ENCODE measurements at places on chromosomes 7 and 10.

GRCh38 chr7:109984729-109985128 lies 1106.2 kb upstream of the LRRN3 start:
- H3K27me3 ChIP-seq: no peaks in the 10 kb centered on the region
- peaks cover 4% of the 10 kb centered on the region for H3K36me3 ChIP-seq
- no peak overlapping the region for H3K4me3 ChIP-seq
- H3K4me1 ChIP-seq: no peaks in the 10 kb centered on the region

GRCh38 chr7:74010407-74010806 lies 17.6 kb upstream of the ELN start:
- peaks cover 13% of the 10 kb centered on the region for H3K27me3 ChIP-seq
- H3K36me3 ChIP-seq: no peaks in the 10 kb centered on the region
- no peak for DNase-seq
- H3K4me1 ChIP-seq: peaks cover 9% of the 10 kb centered on the region

DNA sequence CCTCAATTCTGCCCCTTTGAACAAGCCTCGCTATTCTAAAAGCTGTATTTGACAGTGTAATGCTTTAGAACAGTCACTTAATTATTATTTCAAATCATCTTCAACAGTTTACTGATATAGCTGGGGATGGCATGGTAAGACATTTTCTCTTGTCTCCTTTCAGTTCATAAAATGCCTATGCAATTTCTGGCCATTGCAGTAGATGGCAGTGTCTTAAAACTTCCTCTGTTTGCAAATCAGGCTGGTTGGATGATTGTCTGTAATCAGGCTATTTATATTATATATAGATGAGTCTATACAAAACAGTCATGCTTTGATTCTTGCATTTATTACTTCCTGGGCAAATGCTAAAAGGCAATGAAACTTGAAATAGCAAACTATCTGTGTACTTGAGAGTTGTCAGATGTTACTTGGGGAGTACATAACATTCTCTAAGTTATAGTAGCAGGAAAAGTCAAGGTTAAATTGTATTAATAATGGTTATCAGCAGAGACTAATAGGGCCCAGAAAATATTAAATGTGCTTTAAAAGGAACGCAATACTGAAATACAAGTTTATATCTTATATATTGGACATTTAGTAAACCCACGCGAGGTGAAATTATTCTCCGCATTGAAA lies 55.5 kb upstream of the LHFPL3 start:
- no peaks in the 10 kb centered on the region for H3K4me1 ChIP-seq
- DNase-seq: peak; percentile 14
- H3K27me3 ChIP-seq: no peaks in the 10 kb centered on the region
- no peak overlapping the region for H3K27ac ChIP-seq
- peaks cover 4% of the 10 kb centered on the region for H3K36me3 ChIP-seq

GRCh38 chr7:36021917-36022550 lies 131.0 kb upstream of the EEPD1 start:
- H3K4me3 ChIP-seq: no peak overlapping the region
- no peaks in the 10 kb centered on the region for H3K36me3 ChIP-seq
- H3K27ac ChIP-seq: no peak overlapping the region
- DNase-seq: no peak
- peaks cover 38% of the 10 kb centered on the region for H3K4me1 ChIP-seq

- H3K27me3 ChIP-seq: peaks cover 3% of the 10 kb centered on the region
- H3K4me3 ChIP-seq: no peak overlapping the region
- no peak overlapping the region for H3K27ac ChIP-seq
- no peaks in the 10 kb centered on the region for H3K36me3 ChIP-seq
- no peaks in the 10 kb centered on the region for H3K4me1 ChIP-seq
These were observed 916.6 kb downstream of the IPMK start for GRCh38 chr10:57351076-57351475.

GRCh38 chr10:102335184-102335583 lies 60.3 kb upstream of the NFKB2 start:
- no peaks in the 10 kb centered on the region for H3K4me1 ChIP-seq
- no peak overlapping the region for H3K27ac ChIP-seq
- no peak for DNase-seq
- no peak overlapping the region for H3K4me3 ChIP-seq

DNA sequence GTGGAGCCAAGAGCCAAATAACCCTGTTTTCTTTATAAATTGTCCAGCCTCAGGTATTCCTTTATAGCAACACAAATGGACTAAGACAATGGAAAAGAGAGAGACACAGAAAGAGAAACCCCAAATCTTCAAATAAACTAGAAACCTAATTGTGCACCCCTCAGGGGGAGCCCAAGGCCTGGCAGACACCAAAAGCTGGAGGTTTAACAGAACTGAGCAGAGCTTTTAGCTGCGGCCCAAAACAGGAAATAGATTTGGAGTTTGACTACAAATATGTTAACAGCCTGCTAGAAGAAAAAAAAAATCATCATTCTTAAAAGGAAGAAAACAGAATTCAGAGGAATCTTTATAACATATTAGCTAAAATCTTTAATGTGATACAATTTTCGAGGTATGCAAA lies 1135.0 kb downstream of the GATA3 start:
- no peaks in the 10 kb centered on the region for H3K4me1 ChIP-seq
- H3K36me3 ChIP-seq: no peaks in the 10 kb centered on the region
- H3K27ac ChIP-seq: no peak overlapping the region
- no peak overlapping the region for H3K4me3 ChIP-seq
- no peak for DNase-seq

DNA sequence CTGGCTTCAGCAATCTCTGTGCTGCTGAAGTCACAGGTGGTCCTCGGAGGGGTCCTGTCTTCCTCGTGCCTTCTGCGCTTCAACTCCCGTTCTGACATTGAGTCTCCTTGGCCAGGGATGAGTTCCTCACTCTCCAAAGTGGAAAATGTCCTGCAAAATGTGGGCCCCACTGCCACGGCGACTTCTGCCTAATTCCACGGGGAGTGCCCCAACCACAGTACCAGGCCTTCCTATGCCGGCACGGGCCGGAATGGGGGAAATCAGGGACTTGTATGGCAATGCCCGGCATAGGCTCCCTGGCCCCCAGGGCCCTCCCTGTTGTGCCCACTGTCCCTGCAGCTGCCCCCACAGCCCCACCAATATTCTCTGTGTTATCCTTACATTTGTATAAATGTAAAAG lies 420.5 kb downstream of the TCERG1L start:
- H3K27me3 ChIP-seq: peaks cover 6% of the 10 kb centered on the region
- H3K36me3 ChIP-seq: peaks cover 19% of the 10 kb centered on the region
- no peak overlapping the region for H3K4me3 ChIP-seq
- no peak for DNase-seq
- no peak overlapping the region for H3K27ac ChIP-seq

DNA sequence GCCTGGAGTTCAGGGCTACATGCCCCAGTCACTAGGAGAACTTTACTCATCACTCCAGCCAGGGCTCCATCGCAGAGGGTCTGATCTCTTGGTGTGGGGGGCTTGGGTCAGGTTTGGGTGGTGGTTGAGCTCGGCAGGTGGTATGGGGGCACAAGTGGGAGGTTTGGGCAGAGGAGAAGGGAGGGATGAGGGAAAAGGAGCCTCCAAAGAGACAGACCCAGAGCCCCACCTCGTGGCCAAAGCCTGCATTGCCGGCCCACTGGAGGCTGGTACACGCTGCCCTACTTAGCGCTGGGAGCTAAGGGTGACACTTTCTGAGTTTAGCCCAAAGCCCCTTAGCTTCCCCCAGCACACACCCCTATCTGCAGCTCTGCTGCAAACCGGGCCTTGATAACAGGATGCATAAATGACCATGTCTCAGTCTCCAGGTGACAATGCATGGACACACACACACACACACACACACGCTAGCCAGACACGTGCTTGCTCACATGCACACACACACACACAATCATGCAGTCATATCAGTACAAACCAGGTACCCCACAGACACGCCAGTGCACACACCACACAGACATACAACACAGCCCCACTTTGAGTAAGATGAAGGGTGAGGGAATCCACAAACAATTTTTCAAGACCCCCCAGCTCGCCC lies 14.7 kb downstream of the LZTS2 start:
- H3K36me3 ChIP-seq: no peaks in the 10 kb centered on the region
- peaks cover 18% of the 10 kb centered on the region for H3K4me1 ChIP-seq
- H3K27ac ChIP-seq: no peak overlapping the region
- H3K4me3 ChIP-seq: no peak overlapping the region
- peak; percentile 90 for DNase-seq

DNA sequence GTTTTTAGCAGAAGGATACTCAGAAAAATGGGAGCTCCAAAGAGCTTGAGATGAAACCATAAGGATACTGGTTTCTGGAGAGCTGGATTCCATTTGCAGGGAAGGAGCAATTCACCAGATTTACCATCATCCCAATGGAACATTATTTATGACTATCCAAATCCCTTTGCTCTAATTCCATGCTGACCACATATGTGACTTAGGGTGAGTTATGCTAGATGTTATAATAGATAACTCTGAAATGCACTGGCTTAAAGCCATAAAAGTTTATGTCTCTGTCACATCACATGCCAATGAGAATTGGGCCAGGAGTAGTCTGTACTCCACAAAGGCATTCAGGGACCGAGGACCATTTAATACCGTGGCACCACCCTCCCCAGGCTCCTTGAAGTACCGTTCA lies 185.2 kb downstream of the SKIDA1 start:
- H3K4me3 ChIP-seq: no peak overlapping the region
- H3K27me3 ChIP-seq: peaks cover 6% of the 10 kb centered on the region
- H3K27ac ChIP-seq: no peak overlapping the region
- no peak for DNase-seq
- H3K4me1 ChIP-seq: no peaks in the 10 kb centered on the region
- no peaks in the 10 kb centered on the region for H3K36me3 ChIP-seq

DNA sequence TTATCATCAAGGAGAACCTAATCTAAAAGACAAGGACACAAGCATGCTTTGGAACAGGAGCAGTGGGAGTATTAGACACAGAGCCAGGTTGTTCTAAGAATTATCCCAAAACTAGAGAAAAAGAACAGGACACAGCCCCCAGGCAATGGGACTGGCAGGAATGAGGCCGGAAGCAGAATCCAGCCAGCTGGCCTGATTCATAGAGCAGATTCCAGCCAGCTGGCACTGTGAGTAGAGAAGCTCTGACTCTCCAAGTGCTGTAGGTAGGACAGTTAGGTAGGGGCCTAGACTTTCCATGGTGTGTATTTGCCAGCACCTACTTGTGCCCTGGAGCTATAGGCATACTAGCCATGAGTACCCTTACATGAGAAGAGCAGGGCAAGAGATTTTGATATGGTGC lies 13.3 kb upstream of the RAB18 start:
- peak overlapping the region; percentile 15 for H3K4me3 ChIP-seq
- peaks cover 11% of the 10 kb centered on the region for H3K36me3 ChIP-seq
- DNase-seq: no peak
- no peak overlapping the region for H3K27ac ChIP-seq
- H3K4me1 ChIP-seq: no peaks in the 10 kb centered on the region

GRCh38 chr7:3146571-3147226 lies 103.0 kb upstream of the CARD11 start:
- H3K36me3 ChIP-seq: no peaks in the 10 kb centered on the region
- no peak for DNase-seq
- no peak overlapping the region for H3K27ac ChIP-seq
- H3K4me1 ChIP-seq: no peaks in the 10 kb centered on the region

GRCh38 chr10:1402816-1403507 lies 334.4 kb downstream of the ADARB2 start:
- no peak for DNase-seq
- H3K36me3 ChIP-seq: no peaks in the 10 kb centered on the region
- peak overlapping the region; percentile 36 for H3K27ac ChIP-seq
- H3K27me3 ChIP-seq: peaks cover 4% of the 10 kb centered on the region

DNA sequence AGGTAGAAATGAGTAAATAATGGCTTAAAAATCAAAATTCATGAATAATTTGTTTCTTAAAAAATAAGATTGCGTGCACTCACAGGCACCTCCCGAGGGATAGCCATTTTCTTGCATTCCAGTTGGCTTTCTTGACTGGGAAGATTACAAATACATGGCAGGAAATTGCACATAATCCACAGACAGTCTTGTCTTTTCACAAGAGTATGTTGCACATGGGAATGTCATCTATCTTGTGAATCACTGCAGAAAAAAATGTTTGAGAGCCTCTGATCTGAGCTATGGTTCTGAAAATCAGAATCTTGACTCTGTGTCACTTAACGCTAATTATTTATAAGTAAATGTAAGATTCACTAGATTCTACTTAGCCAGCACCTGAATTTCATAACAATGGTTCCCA lies 74.1 kb upstream of the PRKG1 start:
- no peak overlapping the region for H3K27ac ChIP-seq
- DNase-seq: no peak
- no peaks in the 10 kb centered on the region for H3K27me3 ChIP-seq
- H3K4me3 ChIP-seq: no peak overlapping the region
- no peaks in the 10 kb centered on the region for H3K36me3 ChIP-seq

GRCh38 chr10:86644794-86645445 lies 9.4 kb upstream of the OPN4 start:
- peaks cover 4% of the 10 kb centered on the region for H3K36me3 ChIP-seq
- no peak overlapping the region for H3K27ac ChIP-seq
- DNase-seq: no peak
- no peak overlapping the region for H3K4me3 ChIP-seq
- no peaks in the 10 kb centered on the region for H3K4me1 ChIP-seq
- H3K27me3 ChIP-seq: peaks cover 2% of the 10 kb centered on the region

- H3K4me1 ChIP-seq: no peaks in the 10 kb centered on the region
- no peak overlapping the region for H3K27ac ChIP-seq
- peaks cover 4% of the 10 kb centered on the region for H3K36me3 ChIP-seq
- no peak for DNase-seq
These were observed 17.4 kb upstream of the CEP41 start for GRCh38 chr7:130458257-130458656.

DNA sequence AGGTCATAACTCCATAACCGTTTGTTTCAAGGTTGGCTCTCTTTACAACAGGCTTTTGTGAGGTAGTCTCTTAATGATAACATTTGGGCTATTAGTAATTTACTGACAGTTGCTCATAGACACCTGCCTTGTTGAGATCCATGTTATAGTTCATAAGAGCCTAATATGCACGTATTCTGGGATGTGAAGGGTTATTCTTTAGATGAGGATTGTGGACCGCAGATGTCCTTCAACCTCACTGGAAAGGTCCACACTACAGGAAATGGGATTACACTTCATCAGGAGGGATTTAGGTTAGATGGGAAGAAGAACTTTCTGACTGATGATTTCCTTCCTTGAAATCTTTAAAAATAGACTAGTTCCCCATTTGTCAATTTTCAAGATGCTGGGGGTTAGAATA lies 62.8 kb downstream of the SAMD9 start:
- H3K4me3 ChIP-seq: no peak overlapping the region
- H3K36me3 ChIP-seq: no peaks in the 10 kb centered on the region
- no peaks in the 10 kb centered on the region for H3K27me3 ChIP-seq
- H3K4me1 ChIP-seq: peaks cover 10% of the 10 kb centered on the region
- no peak overlapping the region for H3K27ac ChIP-seq
